Hematopoietic multipotent progenitor cell (in vitro differentiated cells): ENCODE measurements at places on chromosomes 5 and 9. TPM values are rescaled to one million over a fixed set of nuclear protein-coding genes. Genes with fewer than 3 reads are reported as not detected.

GRCh38 chr9:36929350-36929675 is 104.8 kb downstream of the PAX5 start:
- no peak for DNase-seq

GRCh38 chr9:76873056-76873792 is 32.7 kb downstream of the PRUNE2 start:
- DNase-seq = no peak

DNA sequence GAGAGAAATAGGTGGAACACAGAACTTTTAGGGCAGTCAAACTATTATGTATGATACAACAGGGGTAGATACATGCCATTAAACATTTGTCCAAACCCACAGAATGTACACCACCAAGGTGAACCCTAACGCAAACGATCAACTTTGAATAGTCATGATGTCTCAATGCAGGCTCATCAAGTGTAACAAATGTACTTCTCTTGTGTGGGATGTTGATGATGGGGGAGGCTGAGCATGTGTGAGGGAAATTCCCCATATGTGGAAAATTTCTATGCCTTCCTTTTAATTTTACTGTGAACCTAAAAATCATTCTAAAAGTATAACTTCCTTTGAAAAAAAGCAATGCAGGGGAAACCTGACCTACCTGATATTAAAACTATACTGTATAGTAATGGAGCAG is 201.4 kb upstream of the RASEF start:
- DNase-seq = no peak

- peak; percentile 3 for DNase-seq
Measured at GRCh38 chr5:81156732-81157131, 76.4 kb upstream of the CKMT2 start.

GRCh38 chr5:33601881-33602280 is 161.1 kb downstream of the TARS1 start:
- no peak for DNase-seq

DNA sequence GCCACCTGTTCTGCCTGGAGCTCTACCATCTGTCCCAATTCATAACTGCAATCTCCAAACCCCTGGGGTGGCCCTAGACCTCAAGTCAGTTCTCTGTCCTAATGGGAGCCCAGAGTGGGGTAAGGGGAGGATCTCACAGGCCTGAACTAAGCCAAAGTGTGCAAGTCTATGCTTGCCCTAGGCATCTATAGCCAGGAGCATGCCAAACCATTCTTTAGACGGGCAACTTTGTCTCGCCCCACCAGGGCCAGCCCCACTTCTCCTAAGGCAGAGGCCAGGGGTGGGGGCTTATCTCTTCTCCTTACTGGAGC is 3.3 kb downstream of the ACSL6 start:
- no peak for DNase-seq

GRCh38 chr5:38462976-38463633 is 93.3 kb downstream of the LIFR start:
- no peak for DNase-seq

The ANKRD31 gene
- total RNA-seq = under 0.01 TPM

The EQTN gene
- total RNA-seq = not detected

DNA sequence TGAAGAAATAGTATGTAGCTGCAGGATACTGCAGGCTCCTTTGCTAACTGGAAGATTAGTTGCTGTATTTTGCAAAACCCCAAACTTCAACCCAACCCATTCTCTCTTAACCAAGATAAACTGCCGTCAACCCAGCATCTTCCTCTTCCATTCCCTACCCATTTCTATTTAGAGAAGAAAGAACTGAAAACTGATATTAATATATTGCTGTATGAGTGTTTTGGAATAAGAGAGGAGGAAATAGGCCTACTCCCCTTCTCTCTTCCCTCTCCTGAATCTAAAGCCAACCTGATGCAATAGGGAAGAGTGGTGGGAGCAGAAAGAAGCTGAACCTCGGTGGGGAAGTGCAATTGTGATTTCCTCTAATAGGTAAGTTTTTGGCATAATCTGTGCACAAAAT is 83.7 kb downstream of the TMEM215 start:
- no peak for DNase-seq

The AGXT2 gene
- total RNA-seq = not detected

DNA sequence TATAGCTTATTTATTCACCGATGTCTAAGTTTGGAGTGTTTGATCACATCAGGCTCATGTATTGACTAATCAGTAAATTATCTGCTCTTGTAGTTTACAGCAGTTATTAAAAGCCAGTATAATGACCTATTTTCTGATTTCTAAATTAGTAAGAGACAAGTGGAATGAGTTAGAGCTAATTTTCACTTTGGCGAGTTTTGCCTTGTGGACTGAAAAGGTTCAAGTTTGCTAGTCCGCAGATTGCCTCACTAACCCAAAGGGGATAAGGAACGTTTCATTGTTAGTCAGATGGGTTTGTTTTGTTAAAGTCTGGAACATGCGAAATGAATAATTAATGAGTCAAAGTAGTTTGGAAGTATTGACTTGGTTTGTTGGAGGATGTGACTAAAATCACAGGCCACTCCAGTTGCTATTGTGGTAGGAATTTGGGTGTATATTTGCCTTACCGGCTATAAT is 40.1 kb downstream of the SMARCA2 start:
- no peak for DNase-seq

GRCh38 chr9:101486693-101487442 is 46.8 kb upstream of the RNF20 start:
- no peak for DNase-seq

GRCh38 chr9:36292641-36293040 is 34.4 kb upstream of the GNE start:
- no peak for DNase-seq

DNA sequence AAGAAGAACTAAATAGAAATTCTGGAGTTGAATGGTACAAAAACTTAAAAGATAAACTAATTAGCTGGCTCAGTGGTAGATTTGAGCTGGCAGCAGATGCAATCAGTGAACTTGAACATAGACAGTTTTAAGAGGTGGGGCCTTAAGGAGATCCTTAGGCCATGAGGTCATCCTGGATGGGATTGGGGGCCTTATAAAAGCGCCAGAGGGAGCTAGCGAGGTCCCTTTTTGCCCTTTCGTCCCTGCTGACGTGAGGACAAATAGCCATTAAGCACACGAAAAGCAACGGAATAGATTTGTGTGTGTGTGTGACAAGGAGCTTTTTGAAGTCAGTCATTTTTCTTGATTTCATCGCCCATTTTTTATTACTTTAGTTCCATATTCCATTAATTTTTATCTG is 83.3 kb downstream of the ZNF354C start:
- DNase-seq = no peak

The FAM78A gene
- total RNA-seq = 70.3 TPM

GRCh38 chr9:134192311-134192950 is 28.1 kb upstream of the RNU6ATAC start:
- no peak for DNase-seq

The FAM153A gene
- 0.27 TPM for total RNA-seq

The CYSRT1 gene
- 0.27 TPM for total RNA-seq

GRCh38 chr5:63049935-63050334 is 471.3 kb downstream of the LRRC70 start:
- no peak for DNase-seq

DNA sequence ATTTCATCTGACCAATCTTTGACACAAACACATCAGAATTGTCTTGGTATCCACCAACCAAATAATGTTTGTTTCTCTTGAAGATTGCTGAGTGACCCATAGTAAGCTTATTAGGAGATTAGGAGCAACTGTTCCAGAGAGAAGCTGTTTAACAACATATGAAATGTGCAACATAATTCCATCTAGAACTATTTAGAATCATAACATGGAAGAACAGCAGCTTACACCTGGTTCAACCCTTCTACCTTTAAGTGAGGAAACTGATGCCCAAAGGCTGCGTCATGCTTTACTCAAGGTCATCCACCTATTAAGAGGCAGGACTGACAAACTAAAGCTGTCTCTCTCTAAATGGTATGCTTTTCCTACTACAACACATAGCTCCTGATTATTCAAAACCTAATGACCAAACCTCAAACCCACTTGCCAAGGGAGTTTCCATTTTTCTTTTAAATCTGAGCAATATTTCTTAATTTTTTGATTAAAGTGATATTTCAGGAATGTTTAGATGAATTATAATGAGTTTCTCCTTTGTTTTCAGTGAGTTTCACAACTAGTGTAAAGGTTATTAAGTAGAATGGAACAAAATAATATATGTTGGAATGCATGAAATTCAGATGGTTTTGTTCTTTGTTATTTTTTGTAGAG is 545.9 kb downstream of the RAB3C start:
- no peak for DNase-seq

DNA sequence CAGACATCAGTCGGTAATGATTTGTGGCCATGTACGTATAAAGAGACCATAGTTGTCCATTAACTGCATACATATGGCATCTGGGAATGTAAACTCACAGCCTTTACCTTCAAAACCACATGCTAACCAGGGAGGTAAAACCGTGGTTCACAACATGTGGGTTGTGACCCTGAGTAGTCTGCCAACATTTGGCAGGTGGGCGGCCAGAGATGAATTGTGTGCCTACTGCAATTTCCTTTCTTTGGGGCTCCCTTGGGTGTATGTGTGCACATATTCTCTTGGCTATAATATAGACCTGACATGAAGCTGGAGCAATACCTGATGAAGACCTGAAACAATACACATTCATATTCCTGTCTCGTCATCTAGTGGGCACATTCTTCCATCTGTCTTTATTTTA is 396.0 kb downstream of the MLLT3 start:
- no peak for DNase-seq

DNA sequence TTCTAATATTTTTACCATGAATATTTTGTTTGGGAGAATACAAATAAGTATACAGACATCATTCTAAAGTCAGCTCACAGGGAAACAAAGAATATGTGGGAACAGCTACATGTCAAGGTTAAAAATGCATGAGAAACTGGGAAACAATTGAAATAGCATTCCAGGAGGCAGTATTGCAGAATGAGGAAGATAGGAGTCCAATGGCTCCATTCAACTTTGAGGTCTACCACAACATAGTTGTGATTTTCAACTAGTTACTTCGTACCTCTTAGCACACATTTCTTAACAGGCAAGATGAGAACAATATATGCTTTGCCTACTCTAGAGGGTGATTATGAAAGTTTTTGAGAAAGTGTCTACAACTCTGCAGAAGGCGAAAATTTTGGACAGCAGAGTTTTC is 35.2 kb upstream of the CAST start:
- DNase-seq = no peak

- no peak for DNase-seq
Measured at GRCh38 chr5:140595538-140596300, 31.1 kb downstream of the SLC35A4 start.

The CYLC2 gene
- total RNA-seq = not detected

- no peak for DNase-seq
Measured at GRCh38 chr5:133704411-133704810, 92.1 kb upstream of the FSTL4 start.

DNA sequence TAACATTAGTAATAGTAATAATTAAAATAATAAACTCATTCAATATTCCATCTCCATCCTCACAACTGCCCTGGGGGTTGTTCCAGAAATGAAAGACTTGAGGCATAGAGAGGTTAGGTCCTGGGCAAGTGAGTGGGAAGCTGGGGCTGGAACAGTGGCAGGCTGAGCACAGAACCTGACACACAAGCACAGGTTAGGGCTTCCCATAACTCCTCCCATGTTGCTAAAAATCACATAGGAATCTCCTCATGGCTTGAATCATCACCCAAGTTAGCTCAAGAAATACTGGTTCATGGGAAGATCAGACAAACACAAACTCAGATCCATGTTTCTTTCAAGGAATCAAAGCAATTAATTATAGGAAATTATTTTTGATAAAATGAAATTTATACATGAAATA is 487.7 kb downstream of the SEMA5A start:
- no peak for DNase-seq

DNA sequence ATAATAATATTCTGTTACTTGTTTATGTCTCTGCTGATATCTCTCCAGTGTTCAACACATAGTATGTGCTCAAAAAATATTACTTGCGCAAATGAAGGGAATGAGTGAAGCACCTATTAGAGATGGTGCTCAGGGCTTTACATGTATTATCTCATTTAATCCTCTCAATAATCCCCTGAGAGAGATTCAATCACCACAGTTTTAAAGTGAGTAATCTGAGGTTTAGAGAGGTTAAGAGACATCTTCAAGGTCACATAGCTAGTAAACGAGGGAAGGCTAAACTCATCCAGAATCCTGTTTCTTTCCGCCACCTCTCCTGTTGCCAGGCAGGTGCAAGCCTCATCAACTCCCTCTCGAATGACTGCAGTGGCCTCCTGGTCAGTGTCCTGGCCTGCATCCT is 82.0 kb downstream of the UGCG start:
- DNase-seq = no peak

- peak; percentile 62 for DNase-seq
Measured at GRCh38 chr5:82312373-82312856, 34.3 kb upstream of the RPS23 start.

DNA sequence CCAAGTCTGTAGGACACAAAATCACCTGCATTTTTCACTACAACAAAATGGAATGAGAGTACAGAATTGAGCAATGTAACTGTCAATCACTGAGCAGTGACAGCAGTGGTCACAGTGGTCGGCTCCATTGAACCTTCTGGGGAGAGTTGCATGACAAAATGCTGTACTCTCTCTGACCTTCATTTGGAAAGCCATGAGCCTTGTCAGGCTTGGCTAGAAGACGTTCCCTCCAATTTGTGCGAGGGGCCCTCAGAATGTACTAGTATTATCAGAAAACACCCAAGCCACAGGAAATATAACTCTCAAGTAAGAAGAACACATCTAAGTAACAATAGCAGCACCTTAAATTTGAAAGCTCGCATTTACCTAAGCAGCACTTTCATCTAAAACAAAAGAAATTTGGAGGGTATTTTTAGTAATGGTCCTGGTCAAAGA is 425.6 kb upstream of the MEF2C start:
- DNase-seq = no peak

GRCh38 chr5:143679777-143680176 is 132.2 kb upstream of the HMHB1 start:
- DNase-seq = no peak

GRCh38 chr5:144598451-144599068 is 427.9 kb downstream of the KCTD16 start:
- DNase-seq = no peak

DNA sequence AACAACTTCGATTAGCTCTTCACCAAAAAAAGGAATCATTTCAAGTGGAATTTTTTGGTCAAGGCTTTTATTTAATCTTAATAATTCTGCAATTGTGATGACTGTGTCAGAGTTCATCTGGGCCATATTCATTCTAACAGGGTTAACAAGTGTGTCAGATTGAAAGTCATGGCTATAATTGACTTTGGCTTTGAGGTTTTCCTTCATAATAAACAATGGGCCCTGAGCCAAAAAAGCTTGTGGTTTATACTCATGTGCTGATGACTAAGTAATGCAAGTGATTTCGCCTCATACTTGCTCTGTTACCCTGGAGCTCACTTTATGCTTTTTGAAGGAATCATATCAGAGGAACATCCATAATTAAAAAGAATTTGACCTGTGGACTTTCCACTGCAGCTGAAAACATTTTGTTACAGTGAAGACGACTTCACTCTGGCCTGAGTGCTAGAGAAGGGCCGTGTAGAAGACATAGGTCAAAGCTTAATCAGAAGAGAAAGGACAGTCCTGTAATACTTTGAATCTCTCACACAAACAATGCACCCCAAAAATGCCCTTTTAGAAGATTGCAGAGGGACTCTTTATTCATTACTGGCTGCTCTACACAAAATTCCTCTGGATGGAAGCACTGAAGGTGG is 101.7 kb downstream of the GDNF start:
- peak; percentile 94 for DNase-seq

GRCh38 chr9:35643046-35643445 is 7.7 kb downstream of the SIT1 start:
- no peak for DNase-seq
